ENCODE measurements at places on chromosomes 3 and 15.

DNA sequence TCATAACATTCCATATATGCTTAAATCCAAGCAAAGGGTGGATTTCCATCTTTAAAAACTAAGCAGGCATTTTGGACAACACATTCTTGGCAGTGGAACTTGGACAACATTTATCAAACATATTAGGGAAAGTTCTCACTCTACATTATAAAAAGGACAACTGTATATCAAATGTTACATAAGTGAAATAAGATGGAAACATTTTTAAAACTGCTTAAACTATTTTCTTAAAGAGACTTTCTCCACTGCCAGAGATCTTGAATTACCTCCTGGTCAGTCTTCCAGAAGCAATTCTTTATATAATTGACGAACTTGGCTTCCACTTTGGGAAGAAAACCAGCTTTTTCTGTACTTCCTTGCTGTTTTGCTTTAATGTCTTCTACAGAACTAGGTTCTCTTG lies 109.3 kb downstream of the NEO1 start:
- no peak for DNase-seq

DNA sequence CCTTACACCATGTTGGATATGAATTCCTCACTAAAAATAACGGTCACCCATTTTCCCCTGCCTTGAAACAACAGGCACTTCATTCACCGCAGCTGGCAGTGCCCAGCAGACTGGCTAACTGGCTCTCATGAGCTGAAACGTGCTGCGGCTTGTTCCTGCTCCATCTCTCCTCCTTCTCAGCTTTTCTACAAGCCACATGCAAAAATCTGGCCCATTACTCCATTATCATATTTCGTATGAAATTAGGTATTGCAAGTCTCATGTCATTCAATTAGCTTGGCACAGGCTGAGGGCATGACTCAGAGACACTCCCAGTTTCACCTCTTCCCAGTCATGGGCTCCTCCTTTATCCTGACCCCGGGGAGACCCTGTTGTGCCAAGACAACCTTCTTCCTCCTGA lies 60.0 kb downstream of the MAGEF1 start:
- no peak for DNase-seq

DNA sequence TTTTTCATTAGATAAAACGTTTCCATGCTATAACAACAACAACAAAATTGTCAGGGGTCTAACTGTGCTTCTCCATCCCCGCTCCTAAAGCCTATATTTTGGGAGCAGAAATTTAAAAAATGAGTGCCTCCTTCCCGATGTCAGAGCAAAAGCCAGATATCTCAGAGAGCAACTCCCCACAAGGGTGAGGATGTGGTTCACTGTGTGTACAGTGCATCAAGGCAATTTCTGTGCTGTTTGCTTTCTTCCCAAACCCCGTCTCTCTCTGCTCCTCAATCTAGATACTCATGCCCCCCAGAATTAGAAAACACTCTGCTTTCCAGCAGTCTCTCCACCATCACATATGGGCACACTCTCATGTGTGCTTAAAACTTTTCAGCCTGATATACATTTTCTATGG lies 76.7 kb upstream of the MBNL1 start:
- DNase-seq: no peak

DNA sequence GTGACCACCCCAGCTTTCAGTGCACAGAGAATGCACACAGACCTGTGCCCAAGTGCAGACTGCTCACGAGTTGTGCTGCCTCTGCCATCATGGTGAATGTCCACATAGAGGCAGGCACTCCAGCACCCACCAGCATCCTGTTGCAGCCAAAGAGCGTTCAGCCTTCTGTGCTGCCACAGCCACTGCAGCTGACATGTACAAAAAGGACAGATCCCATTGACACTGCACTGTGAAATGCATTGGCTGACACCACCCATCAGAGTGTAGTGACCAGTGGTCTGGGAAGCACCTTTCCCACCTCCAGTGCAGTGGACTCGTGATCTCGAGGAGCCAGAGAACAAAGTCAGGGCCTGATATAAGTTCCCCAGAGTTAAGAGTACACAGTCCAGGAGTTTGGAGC lies 260.3 kb downstream of the RAP2B start:
- no peak for DNase-seq

- DNase-seq: no peak
Measured at GRCh38 chr3:129557548-129557894, 14.5 kb downstream of the H1-8 start.
